ENCODE measurements at places on chromosomes 5 and 9.

GRCh38 chr9:82531795-82532194, 531.1 kb downstream of the RASEF start:
- peak; percentile 94 for DNase-seq

DNA sequence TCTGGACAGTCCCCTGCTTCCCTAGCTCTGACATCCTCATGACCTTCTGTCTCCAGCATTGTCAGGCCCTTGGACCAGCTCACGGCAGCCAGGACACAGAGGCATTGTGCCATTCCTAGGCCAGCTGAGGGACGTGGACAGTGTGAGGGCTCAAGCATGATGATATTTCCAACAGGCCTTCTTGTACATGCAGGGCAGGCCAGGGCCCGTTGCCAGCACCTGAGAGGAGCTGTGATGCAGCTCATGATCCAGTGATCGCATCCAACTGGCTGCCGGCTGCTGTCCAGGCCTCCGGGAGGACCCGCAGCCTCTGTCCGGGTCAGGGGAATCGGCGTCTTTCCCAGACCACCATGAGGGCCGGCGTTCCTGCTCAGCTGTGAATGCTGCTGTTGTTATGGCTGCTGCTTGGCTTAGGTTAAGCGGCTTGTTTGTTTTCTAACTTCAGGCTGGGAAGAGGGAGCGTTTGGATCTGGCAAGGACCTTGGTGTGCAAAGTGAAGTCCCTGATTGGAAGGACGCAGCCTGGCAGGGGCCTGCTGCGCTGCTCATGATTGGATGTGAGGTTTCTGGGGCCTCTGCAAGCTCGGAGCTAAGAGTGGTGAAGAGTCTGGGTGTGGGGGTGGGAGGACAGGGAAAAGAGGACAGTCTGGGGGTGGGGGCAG, 53.8 kb downstream of the PDZD2 start:
- no peak for DNase-seq

GRCh38 chr5:122653087-122654017, 121.5 kb upstream of the SNX2 start:
- DNase-seq = peak; percentile 52

GRCh38 chr5:107474716-107475489, 195.8 kb downstream of the EFNA5 start:
- DNase-seq = no peak

- DNase-seq = no peak
Observed at GRCh38 chr9:27377147-27377807, 80.3 kb upstream of the EQTN start.

DNA sequence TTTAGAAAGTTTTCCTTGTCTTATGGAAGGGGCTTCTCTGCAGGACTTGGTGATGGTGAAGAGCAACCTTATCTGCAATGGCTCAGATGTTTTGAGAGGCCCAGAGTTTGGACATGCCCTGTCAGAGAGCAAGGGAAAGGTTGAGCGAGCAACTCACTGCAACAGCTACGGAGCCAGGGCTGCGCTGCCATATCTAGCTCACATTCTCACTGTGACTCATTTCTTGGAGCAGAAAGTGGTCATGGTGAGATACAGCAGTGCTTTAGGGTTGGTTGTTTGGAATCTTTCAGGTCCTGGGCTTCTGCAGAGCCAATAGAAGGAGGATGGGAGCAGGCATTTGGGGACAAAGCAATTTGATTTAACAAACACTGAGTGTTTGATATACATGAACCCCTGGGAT, 12.3 kb downstream of the GLRA1 start:
- DNase-seq = no peak

GRCh38 chr5:76384189-76384588, 18.9 kb upstream of the IQGAP2 start:
- no peak for DNase-seq

DNA sequence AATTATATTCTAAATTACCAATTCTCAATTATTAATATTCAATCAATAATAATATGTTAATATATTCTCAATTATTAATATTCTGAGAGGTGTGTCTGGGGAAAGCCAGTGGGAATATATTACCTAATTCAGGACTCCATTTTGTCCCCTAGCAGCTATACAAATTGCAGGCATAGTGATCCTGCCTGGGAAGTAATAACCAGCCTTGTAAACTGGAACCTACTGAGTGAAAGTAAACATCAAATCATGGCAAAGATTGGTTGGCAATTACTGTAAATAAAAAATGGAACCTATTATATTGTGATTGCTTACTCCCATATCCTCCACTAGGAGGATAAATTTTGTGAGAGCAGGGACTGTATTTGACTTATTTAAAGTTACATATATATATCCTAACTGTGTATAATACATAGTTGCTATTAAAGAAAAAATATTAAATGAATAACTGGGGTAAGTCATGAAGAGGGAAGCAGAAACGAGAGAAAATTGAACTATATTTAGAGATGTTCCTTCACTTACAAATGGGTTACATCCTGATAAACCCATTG, 150.5 kb upstream of the ELL2 start:
- no peak for DNase-seq

All from retinal pigment epithelial cell (primary cell).